ENCODE measurements at places on chromosomes 12 and 14.

DNA sequence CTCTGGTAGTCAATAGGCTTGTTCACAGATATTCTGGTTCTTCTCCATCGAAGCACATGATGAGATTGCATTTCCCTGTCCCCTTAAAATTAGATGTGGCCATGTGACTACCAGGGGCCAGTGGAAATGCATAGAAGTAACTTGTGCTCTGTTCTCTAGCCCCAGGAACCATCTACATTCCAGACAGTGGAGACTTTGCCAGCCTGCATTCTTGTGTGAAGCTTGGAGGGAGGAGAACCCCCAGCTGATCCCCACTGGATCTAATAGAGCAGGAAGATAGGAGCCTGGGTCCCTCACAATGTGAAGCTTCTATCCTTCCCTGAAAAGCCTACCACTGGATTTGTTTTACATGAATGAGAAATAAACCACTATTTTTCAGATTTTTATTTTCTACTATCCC is 130.1 kb downstream of the KITLG start:
- no peak for DNase-seq

- no peak for DNase-seq
Measured at GRCh38 chr12:49362077-49362476, 5.2 kb upstream of the SPATS2 start.

- no peak for DNase-seq
Measured at GRCh38 chr14:83992857-83993256, 1537.1 kb upstream of the FLRT2 start.

DNA sequence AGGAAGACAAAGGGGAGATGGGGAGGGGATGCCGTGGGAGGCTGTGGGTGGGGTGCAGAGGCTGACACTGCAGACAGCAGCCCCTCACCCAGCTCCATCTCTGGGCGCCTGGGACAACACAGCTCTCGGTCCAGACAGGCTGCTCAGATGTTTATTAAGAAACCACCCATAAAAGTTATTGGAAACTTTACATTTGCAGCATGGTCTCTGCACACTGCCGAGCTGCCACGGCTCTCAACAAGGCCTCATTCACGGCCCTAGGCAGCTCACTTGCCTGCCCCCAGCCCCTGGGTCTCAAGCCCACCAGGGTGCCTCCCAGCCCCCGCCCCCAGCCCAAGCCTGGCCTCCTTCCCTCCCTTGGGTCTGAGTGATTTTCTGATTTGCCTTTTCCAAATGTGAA is 21.0 kb upstream of the COL2A1 start:
- no peak for DNase-seq

- DNase-seq = no peak
Measured at GRCh38 chr12:83052890-83053541, 366.3 kb downstream of the TMTC2 start.

DNA sequence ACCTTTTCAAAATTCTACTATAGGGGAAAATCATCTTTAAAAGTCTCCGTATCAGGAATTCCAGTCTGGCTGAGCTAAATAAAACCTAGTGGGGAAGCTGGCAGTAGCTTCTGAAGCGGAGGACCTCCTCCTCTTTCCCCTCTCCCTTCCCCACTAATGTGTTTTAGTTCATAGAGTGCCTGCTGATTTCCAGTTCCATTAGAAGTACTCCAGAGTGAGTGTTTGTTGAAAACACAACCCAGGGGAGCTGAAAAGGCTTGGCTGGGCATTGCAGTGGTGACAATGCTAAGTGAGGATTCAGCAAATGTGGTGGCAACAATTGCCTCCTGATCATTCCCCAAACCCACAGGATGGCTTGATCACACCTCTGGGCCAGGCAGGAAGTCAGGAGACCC is 144.2 kb upstream of the FRMD6 start:
- DNase-seq = no peak

- DNase-seq = no peak
Measured at GRCh38 chr12:45648070-45648469, 81.4 kb upstream of the ARID2 start.

- no peak for DNase-seq
Measured at GRCh38 chr14:102138535-102138934, 1.2 kb upstream of the WDR20 start.

GRCh38 chr14:23861666-23862065 is 91.9 kb upstream of the DHRS4 start:
- no peak for DNase-seq

GRCh38 chr14:92496191-92496857 is 17.3 kb upstream of the RIN3 start:
- no peak for DNase-seq

- DNase-seq = no peak
Measured at GRCh38 chr14:46769292-46769691, 117.7 kb upstream of the RPL10L start.

GRCh38 chr12:61525331-61525730 is 734.9 kb upstream of the USP15 start:
- no peak for DNase-seq

- DNase-seq = no peak
Measured at GRCh38 chr12:116361414-116362223, 84.1 kb upstream of the MED13L start.

GRCh38 chr12:103799857-103800771 is 40.9 kb downstream of the NT5DC3 start:
- peak; percentile 2 for DNase-seq

DNA sequence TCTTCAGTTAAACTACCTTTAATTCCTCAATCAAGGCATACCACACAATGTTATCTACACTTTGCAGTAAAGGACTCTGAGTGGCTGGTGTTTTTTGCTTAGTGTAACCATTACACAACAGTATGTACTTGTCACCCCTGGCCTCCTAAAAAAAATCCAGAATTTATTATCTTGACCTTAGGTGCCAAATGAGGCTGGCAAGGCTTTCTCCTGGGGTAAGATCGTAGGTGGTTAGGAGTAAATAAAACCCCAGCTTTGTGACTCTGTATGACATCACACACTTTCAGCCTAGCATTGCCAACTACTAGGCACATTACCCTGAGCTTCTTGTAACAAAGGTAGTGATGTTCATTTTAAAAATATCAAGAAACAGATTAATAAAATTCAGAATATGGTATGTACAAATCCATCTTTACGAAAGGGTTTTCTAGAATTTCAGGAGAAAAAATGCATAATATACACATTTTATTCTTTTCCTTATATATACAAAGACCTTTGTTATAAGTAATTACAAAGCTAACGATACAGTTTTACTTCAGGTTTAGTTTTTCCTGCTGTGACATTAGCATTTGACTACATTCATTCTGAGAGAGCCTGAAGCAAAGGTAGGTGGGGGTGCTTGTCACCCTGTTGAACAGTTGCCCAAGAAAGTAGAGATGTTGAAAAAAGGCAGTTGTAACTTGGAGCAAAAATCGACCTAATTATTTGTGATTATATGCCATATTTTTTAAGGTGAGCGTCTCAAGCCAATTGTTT is 13.5 kb downstream of the TCL1A start:
- no peak for DNase-seq

DNA sequence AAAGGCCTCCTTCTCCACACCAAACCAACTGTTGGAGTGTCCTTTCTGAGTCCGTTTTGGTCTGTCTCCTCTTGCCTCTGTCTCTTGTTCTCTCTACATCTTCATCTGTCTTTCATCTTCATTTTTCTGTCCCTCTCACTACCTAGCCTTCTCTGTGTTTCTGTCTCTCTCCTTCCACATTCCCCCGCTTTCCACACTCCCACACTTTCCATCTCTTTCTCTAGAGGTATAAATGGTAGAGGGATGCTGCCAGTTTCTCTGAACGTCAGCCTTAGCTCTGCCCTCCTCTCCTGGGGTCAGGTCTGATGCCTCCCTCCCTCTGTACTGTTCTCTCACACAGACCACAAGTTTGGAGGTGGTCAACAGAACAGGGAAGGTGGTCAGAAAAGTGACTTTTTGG is 42.9 kb downstream of the SMUG1 start:
- no peak for DNase-seq

- no peak for DNase-seq
Measured at GRCh38 chr14:86858591-86858990, 1134.4 kb downstream of the GALC start.

DNA sequence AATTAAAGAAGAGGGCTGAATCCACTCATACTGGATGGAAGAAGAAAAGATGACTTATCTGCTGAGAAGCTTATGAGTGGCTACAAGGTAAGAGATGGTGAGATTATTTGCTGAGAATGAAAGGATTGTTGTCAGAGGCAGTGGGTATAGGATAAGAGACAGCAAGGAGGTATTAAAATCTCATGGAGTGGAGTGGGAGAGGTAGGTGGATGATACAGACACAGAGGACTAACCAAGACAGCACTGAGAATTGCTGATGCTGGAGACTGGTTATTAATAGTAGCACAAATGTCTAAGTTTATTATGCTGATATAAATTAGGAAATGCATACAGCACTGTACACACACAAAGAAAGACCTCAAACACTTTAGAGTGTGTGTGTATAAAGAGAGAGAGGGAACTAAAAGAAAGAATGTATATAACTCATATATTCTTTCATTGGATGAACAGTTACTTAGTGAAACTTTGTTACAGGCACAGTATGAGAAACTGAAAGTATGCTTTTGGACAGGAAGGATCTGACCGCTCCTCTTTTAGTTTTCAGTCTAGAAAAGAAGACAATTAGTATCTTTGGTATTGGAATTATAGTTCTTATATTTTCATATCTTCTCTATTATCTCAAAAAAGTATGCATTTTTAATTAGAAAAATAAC is 543.1 kb downstream of the LRFN5 start:
- DNase-seq = no peak

- no peak for DNase-seq
Measured at GRCh38 chr12:26134540-26134939, 9.7 kb upstream of the BHLHE41 start.

DNA sequence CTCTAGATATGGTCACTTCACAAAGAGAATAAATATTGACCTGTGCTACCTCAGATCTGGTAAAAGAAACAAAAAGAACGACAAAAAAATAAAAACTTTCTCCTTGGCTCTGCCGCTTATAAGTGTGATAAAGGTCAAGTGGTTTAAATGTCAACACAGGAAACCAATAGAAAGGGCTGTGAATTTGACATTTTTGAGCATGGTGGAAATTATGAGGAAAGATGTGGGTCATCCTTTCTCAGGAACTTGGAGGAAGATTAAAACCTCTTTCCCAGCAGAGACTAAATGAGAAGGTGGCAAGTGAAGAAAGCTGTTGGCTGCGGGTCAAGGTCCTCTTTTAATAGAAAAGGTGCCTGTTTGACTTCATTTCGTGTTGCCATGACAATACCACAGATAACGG is 28.2 kb downstream of the TESPA1 start:
- DNase-seq = no peak

GRCh38 chr12:113855998-113856397 is 110.1 kb downstream of the RBM19 start:
- no peak for DNase-seq

DNA sequence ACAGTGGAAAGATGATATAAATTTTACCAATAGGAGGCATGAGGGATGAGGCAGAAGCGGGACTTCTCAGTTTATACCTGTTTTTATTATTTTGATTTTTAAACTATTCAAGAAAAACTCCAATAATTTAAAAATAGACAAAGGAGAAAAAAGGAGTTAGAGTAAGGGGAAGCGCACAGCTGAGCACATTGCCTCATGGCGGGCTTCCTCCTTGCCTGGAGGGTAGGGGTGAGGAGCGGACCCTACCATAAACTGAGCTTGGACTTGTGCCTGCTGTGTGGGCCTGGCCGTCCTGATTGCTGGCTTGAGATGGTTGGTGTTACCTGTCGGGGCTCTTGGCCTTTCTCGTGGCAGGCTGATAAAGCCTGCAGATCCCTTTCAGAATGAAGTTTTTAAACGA is 15.1 kb upstream of the HIP1R start:
- DNase-seq = no peak

- DNase-seq = no peak
Measured at GRCh38 chr14:99391671-99392070, 89.0 kb downstream of the SETD3 start.

- no peak for DNase-seq
Measured at GRCh38 chr12:95615749-95616148, 64.5 kb upstream of the USP44 start.

- DNase-seq = peak; percentile 67
Measured at GRCh38 chr12:94207849-94208621, 59.7 kb downstream of the PLXNC1 start.

DNA sequence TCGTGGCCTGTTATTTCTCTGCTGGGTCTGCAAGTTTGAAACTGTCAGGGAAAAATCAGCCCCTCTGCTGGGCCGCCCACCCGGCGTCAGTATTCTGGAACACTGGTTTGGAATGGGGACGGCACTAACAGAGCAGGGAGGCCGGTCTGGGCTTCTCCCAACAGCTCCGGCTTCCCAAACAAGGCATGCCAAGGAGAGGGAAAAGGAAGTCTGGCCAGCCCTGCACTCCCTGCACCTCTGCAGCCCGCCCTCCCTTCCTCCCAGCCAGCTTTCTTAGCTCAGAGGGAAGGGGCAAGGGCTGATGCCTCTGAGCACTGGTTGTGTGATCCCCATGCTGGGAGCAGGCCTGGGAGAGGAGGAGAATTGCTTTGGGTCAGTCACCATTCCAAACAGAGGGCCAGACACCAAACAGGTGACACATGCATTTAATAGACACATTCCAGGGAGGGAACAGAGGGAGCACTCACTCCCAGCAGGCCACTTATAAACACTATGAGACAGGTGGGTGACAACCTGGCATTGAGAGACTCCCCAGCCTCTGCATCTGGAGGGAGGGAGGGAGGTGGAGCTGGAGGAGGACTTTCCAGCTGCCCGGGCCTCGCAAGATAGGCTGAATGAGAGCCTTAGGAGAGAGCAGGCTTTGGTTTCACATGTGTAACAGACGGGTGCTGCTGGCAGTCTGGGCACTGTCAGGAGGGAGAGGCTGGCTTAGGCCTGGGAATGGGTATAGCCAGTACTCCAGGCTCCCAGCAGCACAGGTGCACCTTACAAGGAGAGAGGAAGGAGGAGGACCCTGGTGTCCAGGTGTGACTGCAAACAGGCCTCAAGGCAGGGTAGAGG is 10.3 kb downstream of the KRT75 start:
- DNase-seq = no peak

GRCh38 chr12:112833939-112834338 is 42.4 kb downstream of the RPH3A start:
- DNase-seq = no peak

DNA sequence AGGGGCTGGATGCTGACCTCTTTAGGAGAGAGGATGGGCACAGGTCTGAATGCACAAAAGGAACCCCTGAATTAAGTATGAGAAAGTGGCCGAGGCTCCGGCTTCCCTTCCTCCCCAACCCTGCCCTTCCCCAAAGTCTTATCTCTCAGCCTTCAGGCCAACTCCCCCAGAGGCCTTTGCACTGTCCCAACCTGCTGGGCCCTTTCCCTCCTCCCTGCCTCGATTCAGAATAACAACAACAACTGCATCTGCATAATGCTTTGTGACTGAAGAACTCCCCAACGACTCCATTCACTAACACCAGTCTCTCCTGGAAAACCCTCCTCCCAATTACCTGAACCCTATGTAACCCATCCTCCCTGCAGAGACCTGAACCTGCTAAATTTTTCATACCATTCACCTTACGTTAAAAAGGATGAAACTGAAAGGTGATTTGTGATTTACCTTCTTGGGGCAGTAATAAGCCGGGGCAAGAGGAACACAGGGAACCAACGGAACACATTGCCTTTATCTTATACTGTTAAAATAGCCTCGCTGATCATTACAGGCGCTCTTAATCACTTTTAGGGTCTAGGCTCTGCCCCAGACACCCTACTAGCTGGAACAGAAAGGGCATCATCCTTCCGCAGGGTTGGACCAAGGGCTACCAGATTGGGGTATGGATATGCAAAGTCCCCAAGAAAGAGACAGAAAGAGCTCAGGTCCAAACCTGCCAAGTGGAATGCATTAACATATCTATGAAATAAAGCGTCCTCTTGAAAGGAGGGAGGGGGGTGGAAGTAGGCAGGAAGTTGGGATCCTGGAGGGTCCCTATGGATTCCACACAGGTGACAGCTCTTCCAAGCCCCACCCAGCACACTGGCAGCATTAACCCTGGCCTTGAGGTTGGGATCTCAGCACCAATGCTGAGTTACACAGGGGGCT is 24.2 kb upstream of the FOXN3 start:
- no peak for DNase-seq

Data from CD4-positive, alpha-beta T cell treated with Interleukin-1 beta for 1 hour (primary cell).